Left renal cortex interstitium (tissue), 4 donors: ENCODE measurements at places on chromosomes 5 and 9. TPM values are rescaled to one million over a fixed set of nuclear protein-coding genes. Genes with fewer than 3 reads are reported as not detected.

Gene SLC45A2
- 0.82 TPM for polyA plus RNA-seq

Gene FREM1
- polyA plus RNA-seq = 154 TPM

Gene RASEF
- polyA plus RNA-seq = 7.5 TPM

Gene MYOT
- 2.2 TPM for polyA plus RNA-seq

Gene PCDHGA3
- 3.4 TPM for polyA plus RNA-seq

- no peak for DNase-seq
These were observed 78.3 kb downstream of the PARP8 start for GRCh38 chr5:50744776-50745175.

- no peak for DNase-seq
These were observed 1098.8 kb downstream of the DTWD2 start for GRCh38 chr5:117889596-117889995.

DNA sequence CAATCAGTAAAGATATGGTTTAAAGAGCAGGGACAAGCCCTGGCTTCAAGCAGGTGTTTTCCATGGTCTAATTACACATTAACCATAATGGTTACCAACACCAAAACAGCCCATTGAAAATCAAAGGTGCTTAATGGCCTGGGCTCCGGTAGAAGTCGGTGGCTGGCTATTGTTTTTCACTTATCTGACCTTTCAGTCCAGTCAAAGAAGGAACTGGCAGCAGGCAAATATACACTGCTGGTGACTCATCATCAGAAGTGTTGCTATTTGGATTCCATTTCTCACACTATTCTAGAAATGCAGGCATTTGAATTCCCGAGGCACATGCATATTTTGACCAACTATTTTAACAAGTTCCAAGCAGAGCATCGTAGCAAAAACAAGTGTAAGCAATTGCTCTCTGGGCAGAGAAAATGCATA is 26.3 kb upstream of the GABRP start:
- DNase-seq = no peak

- DNase-seq = no peak
These were observed 14.8 kb upstream of the PSMD5 start for GRCh38 chr9:120857481-120857880.

DNA sequence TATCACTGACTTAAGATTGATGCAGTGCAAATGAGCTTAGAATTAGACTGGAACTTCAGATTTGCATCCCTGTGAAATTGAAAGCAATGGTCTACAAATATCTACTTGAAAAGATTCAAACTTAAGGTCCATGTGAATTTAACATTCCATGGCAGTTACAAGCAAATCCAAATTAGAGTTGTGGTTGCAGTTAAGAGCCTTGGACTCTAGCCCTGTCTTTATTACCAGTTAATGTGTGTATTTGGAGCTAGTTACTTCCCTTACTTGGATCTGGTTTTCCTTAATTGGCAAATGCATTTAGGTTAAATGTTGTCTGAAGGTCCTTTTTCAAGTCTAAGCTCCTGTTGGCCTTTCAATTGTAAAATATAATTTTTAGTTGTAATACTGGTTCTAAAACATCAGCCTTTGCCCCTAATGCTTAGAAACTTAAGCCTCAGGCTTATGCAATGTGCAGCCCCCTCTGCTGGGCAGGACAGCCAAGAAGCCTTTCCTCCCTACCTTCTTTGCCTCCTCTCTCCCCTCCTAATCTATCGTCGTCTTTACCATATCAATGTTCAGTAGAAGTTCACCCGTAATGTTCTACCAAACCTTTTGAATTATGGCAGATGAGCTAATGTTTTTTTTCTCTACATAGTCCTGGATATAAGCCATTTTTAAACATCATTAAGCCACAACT is 59.5 kb downstream of the ERMP1 start:
- no peak for DNase-seq

GRCh38 chr5:151630088-151630487 is 39.0 kb upstream of the FAT2 start:
- no peak for DNase-seq

GRCh38 chr5:179729727-179730126 is 2.9 kb upstream of the MAML1 start:
- DNase-seq = no peak

DNA sequence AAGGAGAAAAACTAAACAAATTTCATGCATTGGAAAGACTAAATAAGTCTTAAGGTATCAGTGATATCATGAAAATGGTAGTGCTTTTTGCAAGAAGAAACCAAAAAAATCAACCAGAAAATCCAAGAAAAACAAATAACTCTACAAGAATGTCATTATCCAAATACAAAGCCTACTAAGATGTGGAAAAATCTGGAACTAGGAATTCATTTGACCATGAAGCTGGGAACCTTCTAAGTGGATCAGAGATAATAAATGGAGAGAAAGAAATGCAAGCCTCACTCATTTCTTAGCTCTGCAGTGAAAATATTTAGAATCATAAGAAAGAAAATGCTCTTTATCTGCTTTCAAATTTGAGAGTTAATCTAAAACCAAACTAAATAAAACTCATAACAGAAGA is 51.3 kb downstream of the RASEF start:
- no peak for DNase-seq

GRCh38 chr9:14956208-14956607 is 46.0 kb upstream of the FREM1 start:
- no peak for DNase-seq

GRCh38 chr5:76403766-76404222 is 709 bp downstream of the IQGAP2 start:
- DNase-seq = no peak

GRCh38 chr9:35164711-35165110 is 2.9 kb downstream of the UNC13B start:
- no peak for DNase-seq

DNA sequence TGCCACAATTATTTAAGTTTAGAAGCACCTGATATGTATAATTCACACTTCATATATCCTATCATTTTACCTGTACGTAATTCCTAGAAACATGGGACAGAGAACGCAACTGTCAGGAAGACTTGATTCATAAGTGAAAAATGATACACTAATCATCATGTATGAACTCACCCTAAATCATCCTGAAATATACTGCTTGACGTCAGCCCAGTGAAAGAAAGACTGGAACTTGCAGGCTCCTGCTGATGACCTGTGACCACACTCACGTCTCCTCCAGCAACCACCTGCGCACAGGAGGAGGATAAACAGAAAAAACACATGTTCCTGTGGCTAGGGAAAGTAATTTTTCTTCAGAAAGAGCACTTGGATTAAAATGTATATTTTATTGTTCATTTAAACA is 169.7 kb downstream of the MPDZ start:
- no peak for DNase-seq
